ENCODE measurements at places on chromosomes 6 and 20.

- no peak for DNase-seq
These were observed 104.4 kb upstream of the BTBD3 start for GRCh38 chr20:11813106-11813890.

DNA sequence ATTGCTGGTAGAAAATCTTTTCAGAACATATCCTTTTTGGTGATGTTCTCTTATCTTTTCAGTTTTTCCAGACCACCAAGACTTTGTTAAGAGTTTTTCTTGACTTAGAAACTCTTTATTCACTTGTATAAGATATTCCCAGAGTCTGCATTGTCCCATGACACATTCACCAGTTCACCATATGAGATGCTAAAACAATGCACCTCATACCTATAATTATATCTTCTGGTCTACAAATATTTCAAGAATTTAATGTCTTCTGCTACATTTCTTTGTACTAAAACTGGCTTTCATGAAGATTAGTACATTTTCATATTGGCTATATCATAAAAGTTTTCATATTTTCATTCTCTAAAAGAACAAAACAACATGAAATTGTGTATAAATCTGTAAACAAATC is 111.3 kb downstream of the ADGRG6 start:
- no peak for DNase-seq

GRCh38 chr20:61251529-61252393 is at the start of gene CDH4:
Gene CDH4 (plus strand): TSS chr20:61252261.
- DNase-seq = no peak

DNA sequence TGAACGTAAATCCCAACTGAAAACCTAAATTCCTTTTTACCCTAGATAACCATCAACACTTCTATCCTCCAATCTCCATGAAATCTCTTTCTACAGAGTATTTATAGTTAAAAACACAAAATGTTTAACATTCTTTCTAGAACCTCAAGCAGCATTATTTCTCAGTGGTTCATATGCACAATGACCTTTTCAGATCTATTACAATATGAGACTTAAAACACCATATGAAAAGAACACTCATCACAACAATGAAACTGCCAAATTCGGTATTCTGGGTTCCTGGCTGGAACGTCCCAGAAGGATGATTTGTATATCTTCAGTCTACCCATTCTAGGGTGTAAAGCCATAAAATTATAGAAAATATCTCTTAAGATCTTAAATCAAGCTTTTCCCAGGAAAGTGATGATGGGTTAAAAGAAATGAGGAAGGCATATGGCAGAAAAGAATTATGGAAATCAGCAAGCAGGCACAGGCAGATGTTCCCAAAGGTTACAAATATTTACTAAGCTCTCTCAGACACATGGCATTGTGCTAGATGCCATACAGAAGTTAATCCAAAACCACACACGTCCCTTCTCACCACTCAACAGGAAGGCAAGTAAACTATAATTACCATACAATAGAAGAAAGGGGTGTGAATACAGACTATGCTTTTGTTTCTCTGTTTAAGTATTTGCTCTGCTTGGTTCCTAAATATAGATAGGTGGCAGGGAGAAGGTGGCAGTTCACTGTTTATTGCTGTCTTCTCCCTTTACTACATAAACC is 118.0 kb downstream of the CHD6 start:
- no peak for DNase-seq

DNA sequence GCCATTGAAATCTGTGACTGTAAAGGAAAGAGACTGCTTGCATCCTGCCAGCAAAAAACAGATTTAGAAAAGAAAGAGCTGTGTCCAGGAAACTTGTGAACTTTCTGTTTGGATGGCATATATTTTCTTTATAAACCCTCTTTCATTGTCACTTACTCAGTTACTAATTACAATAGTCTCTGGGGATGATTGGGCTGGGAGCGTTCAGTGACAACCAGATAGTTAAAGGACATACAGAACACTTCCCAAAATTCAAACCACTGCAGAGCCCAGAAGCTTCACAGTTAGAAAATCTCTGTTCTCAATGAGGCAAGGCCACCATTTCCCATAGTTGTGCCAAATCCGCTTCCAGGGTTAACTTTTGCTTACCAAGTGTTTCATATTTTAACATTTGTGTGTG is 98.6 kb upstream of the TAB2 start:
- DNase-seq = no peak

DNA sequence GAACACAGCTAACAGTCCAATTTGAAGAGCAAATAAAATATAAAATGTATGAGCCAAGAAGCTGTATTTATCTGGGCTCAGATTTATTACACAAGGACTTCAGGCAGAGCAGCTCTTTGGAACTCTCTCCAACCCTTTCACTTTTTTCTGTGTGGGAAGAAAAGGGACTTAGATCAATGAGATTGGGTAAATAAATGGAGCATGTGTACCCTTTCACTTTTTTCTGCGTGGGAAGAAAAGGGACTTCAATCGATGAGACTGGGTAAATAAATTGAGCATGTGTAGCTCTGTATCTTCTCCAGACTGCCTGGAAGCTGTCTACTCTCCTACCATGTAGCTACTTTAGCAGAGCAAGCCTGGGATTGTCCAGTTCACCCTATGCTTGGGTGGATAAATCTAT is 10.7 kb downstream of the SLC17A3 start:
- DNase-seq = no peak

- DNase-seq = no peak
These were observed 9.2 kb upstream of the BPIFB6 start for GRCh38 chr20:33022289-33022688.

- no peak for DNase-seq
These were observed 100.7 kb downstream of the ANKRD60 start for GRCh38 chr20:58127701-58128111.

- DNase-seq = no peak
These were observed 181.4 kb upstream of the MYLIP start for GRCh38 chr6:15947436-15947835.

GRCh38 chr20:45235995-45236394 is 14.8 kb downstream of the SEMG2 start:
- DNase-seq = no peak

DNA sequence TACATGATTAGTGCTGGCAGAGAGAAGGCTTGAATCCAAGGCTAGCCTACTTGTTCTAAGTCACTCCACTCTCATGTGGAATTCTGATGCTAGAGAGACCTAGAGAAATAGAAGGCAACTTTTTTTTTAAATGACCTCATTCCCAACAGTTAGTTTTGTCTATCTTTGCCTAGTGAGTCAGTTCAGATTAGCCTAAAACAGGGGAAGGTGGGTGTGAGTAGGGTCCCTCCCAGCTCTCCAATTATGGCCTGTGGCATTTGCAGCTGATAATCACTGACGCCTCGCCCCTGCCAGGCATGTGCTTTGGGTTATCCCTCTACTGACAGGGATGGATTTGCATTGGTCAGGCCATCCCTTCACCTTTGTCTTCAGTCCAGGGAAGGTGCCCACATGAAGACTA is 13.6 kb downstream of the TXLNB start:
- DNase-seq = no peak

GRCh38 chr20:63262836-63263235 is 8.6 kb upstream of the NKAIN4 start:
- no peak for DNase-seq

GRCh38 chr6:157047951-157048350 is 270.8 kb downstream of the ARID1B start:
- DNase-seq = no peak

DNA sequence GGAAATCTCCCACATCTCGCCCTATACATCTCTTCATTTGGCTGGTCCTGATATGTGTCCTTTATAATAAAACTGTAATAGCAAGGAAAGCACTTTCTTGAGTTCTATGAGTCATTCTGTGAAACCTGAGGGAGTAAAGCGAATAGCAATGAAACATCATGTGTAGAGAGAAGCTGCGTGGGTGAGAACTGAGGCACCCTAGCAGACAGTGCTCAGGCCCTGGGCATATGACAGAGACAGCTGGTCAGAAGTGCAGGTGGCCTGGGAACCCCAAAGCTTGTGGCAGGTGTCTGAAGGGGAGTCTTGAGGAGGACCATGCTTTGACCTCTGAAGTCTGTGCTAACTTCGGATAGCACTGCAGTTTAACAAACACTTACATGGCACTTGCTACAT is 1.3 kb upstream of the BLOC1S5 start:
- no peak for DNase-seq

- DNase-seq = no peak
These were observed 967 bp downstream of the KIAA0408 start for GRCh38 chr6:127458222-127458621.

DNA sequence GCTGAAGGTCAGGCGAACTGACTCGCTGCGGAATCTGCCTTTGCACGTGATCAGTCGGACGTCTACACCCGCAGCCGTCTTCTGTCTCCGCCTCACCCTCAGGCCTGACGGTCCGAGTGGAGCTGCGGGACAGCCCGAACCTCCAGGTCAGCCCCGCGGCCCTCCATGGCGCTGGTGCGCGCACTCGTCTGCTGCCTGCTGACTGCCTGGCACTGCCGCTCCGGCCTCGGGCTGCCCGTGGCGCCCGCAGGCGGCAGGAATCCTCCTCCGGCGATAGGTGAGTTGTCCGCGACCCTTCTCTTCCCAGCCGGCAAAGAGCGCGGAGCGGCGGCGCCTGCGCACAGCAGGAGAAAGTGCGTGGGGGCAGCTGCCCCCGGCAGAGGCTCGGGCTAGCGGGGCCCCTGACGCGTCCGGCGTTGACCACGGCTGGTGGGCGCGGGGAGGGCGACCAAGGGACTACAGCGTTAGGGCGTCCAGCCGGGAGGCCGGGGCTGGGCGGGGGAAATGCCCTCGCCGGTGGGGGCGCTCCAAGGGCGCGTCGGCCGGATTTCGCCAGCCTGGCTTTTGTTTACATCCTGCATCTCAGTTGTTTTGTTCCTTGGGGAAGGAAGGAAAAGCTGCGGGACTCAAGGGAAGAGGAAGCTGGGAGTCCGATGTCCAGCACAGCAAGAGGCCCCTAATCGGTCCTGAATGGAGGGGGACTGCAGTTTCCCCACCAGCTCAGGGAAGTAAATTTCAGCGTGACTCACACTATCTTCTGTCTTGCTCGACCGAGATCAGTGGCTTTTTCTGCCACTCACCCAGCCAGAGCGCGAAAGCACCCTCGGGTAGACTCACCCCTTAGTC is at the start of gene SMPDL3A:
Gene SMPDL3A, plus strand, starts transcription at position 77 of the 846 bp plus-strand sequence. Its CDS starts 89 bp downstream, at position 166.
- DNase-seq = peak; percentile 86

- no peak for DNase-seq
These were observed 36.0 kb upstream of the KLHL31 start for GRCh38 chr6:53701333-53702218.

DNA sequence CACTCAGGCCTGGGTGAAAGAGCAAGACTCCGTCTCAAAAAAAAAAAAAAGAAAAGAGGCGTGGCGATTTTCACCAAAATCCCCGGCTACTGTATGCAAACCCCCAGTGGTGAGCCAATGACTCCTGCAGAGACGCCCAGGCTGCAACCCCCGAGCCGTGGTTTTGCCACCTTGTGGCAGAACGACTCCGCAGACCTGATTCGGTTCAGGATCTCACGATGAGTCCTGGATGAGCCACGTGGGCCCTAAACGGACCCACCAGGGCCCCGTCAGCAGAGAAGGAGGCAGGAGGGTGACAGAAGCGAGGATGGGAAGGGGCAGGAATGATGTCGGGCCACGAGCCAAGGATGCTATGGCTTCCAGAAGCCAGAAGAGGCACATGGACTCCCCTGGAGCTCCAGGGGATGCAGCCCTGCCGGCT is 42.5 kb downstream of the SLC2A4RG start:
- DNase-seq = no peak
